ENCODE measurements at places on chromosomes 2 and 18.
A peak's percentile ranks its signal among the peaks of the same experiment; 100 is the strongest.

DNA sequence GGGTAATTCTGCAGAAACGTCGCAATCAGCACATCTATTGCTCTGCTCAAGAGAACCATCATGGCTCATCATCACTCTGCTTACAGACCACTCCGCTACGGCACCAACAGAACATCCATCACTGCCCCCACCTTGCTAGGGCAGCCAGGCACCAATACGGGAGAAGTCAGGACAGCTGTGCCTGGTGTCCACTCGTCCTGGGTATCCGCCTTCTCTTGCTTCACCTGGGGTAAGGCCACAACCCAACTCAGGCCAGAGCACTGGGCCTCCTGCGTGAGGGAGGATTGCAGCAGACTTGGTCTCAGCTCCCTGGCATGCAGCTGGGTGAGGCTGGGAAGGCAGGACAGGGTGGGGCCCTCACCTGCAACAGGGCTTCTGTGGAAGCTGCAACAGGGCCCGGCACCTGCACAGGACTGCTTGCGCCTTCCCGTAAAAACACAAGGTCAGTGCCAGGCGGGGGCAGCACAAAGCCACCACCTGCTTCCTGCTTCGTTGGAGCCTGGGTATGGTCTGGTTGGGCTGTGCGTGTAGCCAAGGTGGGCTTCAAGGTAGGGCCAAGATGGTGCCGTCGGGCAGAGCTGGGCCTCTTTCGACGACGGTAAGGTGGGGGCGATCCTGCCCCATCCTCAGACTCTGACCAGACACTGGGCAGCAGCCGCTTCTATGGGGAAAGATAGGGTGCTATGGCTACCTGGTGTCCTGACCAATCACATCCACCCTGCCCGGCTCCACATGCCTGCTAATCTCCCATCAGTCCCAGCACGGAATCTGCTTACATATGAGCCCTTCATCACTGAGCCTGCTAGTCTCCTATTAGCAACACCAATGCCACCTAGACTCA, 7.1 kb upstream of the CFAP53 start:
- no peak for DNase-seq

GRCh38 chr2:192877159-192877558, 682.4 kb upstream of the TMEFF2 start:
- DNase-seq: no peak

DNA sequence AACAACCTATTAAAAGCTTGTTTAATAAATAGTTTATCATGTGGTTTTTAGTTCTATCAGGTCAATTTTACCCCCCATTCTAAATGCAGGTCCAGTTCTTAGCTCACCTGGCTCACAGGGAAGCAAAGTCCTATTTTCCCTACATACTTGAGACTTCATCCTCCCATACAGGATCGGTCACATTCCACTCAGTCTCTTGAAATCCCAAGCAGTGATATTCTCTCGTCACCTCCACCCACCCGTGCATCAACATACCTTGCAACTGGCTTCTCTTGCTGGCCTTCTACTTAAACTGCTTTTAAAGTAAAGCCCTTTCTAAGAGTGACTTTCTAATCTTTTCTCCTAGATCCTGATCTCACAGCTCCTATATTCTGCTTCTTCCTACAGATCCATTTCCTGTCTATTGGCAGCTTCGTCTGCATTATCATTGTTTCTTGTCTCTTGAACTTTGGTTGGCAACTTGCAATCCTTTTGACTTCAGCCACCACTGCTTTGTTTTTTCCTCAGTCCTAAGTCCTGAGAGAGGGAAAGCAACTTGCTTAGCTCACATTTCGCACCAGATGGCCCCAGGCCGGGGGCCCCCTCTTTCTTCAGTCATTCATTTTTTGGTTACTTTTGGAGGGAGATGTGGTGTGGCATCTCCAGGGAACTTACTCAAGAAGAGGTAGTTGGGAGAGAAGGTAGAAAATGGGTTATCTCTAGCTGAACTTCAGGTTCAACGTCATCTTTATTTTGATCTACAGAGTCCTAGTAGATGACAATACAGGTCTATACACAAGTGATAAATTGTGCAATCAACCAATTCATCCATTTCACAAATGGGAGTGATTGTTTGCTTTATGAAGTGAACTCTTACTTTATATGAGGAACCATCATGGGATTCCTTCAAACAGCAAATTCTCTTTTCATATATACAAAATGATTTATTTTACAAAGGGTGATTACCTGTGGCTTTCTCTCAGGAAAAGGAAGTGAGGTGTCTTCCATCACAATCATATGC, 23.9 kb upstream of the NCOA1 start:
- no peak for DNase-seq

DNA sequence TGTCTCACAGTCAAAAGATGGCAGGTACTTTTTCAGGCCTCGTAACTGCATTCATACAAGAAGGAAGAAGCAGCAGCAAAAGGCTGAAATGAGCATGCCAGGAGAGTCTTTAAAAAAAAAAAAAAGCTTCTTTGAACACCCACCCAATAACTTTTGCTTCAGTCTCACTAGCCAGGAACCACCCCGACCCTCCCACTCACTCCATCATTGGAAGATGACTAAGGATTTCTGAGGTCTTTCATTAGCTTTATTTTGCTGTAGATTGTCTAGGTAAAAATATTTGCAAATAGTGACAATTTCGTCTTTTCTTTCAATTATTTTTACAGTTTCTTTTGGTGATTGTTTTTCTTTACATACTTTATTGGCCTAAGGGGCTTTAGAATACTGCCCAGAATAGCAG, 37.9 kb downstream of the RBBP8 start:
- no peak for DNase-seq

GRCh38 chr18:53147472-53147871, 807.5 kb downstream of the DCC start:
- no peak for DNase-seq

DNA sequence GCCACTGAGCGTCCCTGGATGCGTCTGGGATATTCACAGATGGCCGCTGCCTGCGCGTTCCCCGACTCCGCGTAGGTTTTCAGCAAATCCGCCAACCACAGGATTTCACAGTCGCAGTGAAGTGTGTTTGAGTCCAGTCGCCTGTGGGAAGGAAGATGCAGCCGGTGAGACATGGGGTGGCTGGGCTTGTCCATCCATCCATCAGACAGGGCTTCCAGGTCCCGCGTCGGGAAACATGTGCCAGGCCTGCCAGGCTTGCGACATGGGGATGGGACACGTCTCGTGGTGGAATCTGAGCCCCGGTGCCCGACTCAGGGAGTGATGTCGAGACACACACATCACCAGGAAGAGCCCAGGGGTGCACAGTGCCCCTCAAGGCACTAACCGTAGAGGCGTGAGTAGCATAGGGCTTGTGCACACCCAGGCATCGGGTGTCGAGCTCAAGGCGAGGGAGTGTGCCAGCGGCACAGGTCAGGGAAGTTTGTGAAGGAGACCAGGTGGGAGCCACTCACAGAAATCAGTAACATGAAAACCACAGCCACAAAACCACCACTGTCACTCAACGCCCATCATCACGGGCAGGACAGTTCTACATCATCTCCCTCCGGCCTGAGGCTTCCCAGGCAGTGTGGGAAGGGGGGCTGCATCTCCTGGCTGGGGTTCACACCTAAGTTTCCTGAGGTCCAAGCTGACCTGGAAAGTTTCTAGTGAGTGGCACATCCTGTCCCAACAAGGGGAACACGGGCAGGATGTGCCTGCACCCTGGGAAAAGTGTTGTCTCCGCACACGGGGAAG, 63.9 kb downstream of the PXDN start:
- no peak for DNase-seq

DNA sequence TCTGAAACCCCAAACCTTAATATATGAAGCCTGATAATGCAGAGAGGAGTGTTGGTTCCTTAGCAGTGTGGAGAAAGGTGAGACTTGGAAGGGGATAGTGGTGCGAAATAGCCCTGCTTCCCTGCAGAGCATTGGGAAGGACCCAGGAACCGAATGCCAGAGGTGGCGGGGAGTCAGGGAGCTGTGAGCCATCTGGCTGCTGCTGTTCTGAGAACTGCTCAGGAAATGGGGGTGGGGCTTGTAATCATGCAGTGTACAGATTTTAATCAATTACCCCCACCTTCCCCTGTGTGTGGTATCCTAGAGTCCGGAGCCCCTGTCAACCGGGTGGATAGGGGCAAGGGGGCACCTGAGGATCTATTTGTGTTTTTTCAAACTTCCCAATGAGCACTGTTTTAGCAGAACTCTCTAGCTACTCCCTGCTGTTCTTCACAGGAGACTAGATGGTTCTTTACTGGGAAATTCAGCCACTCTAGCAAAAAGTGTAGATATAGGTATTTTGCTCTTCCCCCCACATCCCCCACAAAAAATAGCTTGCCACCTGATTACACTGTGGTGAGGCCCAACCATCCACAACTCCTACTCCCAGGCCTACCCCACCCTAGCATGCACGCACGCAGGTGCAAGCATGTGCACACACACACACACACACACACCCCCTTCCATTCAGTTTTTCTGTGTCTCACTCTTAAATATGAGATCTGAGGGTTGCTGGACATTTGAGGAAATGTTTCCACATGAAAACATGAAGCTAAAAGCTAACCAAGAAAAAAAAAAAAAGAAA, 30.1 kb upstream of the MBOAT2 start:
- DNase-seq: no peak

DNA sequence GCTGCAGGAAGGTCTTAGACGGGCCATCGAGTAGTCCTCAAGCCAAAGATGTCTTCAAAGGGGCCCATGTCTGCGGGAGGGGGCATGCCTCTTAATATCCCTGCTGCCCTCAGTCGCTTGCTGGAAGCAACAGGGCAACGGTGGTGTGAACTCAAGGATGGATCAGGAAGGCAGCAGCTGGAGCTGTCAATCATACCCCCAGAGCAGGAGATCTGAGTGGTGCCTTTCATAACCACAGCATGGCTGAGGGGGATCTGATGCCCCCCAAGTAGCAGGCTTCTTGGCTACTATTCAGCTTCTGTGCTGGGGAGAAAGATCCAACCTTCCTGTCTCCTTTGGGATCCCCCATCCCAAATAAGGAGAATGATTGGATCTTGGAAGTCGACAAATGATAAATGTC, 46.4 kb downstream of the INSIG2 start:
- no peak for DNase-seq

DNA sequence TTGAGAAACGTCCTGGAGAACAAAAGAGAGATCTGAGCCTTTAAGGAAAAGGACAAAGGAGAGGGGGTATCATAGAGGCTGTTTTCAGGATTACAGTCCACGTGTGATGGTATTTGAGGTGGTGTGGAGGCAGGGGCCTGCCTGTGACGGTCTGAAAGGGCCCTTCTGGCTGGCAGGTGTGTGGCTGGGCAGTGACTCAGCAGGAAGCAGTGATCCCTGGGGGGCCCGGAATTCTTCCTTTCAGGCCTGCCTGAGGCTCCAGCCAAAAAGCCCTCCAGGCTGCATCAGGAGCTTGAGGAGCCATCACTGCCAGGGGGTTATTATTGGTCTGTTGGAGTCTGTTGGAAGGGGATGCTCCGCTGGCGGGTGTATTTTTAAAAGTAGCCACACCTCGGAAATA, 97.2 kb upstream of the TMEM18 start:
- no peak for DNase-seq

- peak; percentile 50 for DNase-seq
These were observed 156.0 kb downstream of the TGIF1 start for GRCh38 chr18:3605954-3606443.

DNA sequence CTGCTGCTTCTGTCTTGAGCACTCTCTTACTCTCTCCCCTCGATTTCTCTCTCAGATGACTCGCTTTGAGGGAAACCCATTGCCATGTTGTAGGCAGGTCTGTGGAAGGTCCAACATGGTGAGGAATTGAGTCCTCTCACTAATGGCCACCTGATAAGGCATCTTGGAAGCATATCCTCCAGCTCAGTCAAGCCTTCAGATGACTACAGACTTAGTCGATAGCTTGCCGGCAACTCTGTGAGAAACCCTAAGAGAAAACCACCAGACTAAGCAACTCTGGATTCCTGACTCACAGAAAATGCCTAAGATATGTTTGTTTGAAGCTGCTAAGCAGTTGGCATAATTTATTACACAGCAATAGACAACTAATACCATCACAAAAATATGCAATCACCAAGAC, 51.2 kb downstream of the WDR75 start:
- DNase-seq: no peak

DNA sequence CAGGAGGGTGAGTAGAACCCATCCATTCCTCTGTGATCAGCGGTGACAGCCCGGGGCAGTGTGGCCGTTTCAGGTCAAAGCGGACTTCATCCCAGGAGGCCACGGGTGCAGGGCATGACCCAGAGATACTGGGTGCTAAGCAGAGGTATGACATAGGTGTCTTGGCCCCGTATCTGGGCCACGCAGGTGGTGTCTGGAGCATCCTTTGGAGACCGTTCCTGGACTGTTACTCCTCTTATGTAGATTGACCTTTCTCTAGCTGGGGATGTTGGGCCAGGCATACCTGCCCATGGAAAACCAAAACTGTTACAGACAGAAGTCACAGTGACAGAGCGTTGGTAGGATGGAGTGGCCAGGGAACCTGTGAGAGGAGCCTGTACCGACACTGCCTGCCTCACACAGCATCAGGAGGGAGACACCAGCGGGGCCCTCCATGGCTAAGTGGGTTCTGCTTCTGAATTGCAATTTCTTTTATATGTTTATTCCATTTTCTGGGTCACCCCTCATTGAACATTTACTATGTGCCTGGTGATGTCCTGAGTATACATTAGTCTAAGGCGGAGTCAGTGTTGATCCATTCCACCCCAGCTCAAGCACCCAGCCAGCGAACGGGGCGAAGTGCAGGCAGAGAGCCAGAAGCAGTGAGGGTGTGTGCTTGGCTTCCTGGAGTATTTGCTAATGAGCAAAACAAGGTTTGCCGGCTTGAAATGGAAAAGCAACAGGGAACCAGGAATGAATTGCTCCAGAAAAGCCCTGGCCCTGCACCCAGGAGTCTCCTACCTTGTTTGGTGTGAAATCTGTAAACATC, 141.7 kb downstream of the SH3RF3 start:
- DNase-seq: no peak

DNA sequence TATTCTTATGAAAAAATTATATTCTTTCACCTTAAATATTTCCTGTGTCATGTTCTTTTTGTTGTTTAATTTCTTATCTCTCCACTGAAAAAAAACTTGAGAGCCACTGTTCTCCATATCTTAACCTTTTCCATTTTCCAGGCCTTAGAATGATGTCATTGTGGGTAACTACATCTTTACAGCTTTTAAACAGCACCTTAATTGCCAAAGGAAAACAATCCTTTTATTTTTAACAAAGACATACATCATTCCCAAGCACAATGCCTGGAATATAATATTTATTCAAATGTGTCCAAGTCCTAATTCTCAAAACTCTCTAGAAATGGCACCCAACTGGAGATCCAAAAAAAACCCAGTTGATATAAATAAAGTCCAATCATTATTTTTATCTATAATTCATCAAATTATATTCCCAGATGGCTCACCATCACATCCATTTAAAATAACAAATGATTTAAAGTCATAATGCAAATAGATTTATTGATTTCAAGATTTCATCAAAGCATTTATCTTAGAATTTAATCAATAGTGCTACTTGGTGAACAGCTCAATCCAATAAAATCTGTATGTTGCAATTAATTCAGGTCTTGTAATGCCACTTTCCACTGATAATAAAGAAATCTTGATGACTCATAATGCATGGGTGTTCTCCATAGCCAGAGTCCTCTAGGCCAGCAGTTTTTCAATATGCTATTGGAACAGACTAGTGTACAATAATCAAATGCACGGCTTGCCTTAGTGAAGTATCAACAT, 107.1 kb upstream of the MAPRE2 start:
- DNase-seq: no peak

Measured in B cell (primary cell).